ENCODE measurements at places on chromosomes 6 and 20.

GRCh38 chr6:170282512-170283158 is 8.2 kb downstream of the DLL1 start:
- no peak for DNase-seq

DNA sequence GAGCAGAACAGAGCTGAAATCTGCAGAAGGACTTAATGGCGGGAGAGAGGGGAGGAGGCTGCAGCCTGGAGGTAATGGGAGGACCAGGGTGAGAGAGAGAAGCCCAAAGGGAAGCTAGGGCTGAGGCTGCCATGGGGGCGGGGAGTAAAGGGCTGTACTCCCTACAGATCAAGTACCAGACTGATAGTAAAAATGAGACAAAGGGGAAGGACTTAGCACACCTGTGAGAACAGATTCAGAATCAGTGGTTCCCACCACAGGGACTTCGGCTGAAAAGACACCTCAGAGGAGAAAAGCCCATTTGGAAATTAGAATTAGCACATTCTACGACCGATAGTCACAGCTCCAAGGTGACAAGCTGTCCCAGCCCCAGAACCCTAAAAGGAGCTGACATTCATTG is 6.4 kb upstream of the TBXT start:
- DNase-seq, result no peak

GRCh38 chr20:3353646-3354045 is 53.8 kb downstream of the DNAAF9 start:
- DNase-seq, result no peak

DNA sequence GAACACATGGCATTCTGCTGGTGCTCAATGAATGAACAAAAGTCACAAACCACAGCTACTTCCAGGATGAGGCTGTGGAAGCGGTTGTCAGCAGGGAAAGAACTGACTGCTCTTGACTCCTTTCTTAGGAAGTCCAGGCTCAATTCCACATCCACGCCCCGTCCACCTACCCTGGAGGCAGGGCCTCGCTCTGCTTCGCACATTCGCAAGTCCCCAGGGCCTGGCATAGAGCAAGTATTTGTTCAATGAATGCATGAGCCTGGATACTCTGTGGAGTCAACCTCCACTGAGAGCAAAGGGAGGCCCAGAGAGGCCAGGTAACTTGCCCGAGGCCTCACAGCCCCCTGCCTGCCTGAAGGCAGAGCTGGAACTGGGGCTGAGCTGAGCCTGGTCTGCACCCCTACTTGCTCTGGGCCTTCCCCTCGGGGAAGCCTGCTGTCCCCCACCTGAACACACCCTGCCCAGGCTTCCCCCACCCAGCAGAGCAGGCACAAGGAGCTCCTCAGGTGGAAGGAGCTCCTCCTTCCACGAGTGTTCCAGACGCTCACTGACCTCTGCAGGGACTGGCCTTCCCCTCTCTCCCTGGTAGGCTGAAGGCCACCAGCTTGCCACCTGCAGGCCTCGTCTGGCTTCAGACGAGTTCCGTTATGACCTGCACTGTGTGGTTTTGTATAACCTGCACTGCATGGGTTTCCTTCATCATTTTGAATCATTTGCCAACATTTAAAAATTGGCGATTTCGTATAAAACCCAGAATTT is 119.3 kb upstream of the PTPN1 start:
- no peak for DNase-seq

DNA sequence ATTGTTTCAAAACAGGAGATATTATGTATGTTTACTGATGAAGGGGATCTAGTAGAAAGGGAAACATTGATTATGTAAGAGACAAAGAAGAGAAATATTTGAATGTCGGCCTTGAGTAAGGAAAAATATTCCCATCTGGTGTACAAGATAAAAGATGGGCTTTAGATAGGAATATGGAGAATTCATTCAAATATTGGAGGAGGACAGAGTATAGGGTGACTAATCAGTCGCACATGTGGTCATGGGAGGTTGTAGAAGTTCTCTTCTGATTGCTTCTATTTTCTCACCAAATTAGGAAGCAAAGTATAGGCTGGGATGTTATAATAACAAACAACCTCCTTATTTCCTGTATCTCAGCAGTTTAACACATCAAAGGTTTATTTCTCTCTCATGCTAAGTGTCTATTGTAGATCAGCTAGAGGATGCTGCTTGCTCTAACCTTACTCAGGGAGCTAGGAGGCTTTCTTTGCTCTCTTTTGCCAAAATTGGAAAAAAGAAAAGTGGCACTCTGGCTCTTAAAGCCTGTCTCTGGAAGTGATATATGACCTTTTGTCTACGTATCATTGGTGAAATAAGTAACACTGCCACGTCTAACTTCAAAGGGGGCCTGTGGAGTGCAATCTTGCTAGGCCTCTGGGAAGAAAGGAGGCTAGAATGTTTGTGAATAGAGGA is 1.2 kb upstream of the HDDC2 start:
- DNase-seq, result no peak

- DNase-seq, result no peak
Measured at GRCh38 chr20:62151225-62151624, 7.7 kb downstream of the SS18L1 start.

DNA sequence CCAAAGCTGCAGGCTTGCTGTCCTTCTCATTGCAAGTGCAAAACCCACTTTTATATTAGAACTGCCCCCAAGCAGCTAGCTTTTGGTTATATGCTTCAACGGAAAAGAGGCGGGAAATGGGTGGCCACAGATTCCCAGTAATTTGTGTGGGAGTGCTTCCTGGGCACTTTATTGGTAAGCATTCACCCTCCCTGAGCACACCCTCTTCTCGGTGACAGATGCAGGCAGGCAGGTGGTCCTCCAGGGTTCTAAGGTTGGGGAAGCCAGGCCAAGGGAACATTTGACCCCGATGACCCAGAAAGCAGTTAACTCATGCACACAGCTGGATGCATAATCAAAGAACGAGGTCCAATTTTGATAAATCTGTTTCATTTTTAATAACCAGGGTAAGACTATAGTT is 29.1 kb downstream of the PRDM1 start:
- no peak for DNase-seq

GRCh38 chr6:298233-299103 is 6.2 kb downstream of the DUSP22 start:
- no peak for DNase-seq

DNA sequence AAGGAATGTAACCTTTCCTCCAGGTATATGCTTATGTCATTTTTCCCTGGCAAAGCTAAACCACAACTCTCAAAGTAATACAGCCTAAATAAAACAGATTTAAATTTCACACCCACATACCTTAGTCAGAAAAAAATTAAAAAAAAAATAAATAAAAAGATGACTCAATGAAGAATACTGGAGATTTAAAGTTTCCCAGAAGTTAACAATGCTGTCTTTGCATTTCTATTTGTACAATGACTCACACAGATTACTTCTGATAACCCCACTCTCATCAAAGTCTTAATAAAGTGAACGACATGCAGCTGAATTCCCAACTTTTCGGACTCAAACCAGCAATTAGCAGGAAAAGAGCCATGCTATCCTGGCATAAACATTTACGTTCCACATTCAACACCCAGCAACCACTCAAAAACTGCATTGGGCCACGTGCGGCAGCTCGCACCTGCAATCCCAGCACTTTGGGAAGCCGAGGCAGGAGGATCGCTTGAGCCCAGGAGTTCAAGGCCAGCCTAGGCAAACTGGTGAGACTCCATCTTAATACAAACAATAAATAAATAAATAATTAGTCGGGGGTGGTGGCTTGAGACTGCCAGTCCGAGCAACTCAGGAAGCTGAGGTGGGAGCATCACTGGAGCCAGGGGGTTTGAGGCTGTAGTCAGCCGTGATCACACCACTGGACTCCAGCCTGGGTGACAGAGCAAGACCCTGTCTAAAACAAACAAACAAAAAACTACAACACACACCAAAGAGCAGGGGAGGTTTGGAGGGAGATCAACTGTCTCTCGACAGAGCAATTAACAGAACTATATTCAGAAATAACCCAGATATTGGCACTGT is 130.5 kb downstream of the WDR27 start:
- DNase-seq, result peak; percentile 52

GRCh38 chr6:103101267-103101666 is 1707.8 kb downstream of the GRIK2 start:
- DNase-seq, result no peak

- no peak for DNase-seq
Measured at GRCh38 chr6:78593898-78594667, 273.3 kb upstream of the IRAK1BP1 start.

GRCh38 chr6:101876431-101876830 is 482.9 kb downstream of the GRIK2 start:
- no peak for DNase-seq

DNA sequence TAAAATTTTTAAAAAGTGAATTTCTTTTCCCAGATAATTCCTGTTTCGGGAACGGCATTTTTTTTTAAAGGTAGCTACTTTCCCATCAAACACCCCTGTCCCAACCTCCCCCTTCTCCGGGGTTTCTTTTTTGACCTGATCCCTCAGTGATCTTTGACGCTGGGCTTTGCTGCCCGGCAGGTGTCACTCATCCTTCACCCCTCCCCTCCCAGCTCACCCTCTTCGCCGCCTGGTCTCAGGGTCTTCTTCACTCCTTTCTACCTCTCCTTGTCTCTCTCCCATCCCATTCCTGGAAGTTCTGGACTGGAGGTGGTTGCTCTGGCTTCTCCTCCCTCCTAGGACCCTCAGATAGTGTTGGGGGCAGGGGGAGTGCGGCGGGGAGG is 329 bp upstream of the GPR6 start:
- no peak for DNase-seq

- DNase-seq, result no peak
Measured at GRCh38 chr6:147758303-147758702, 249.8 kb downstream of the SAMD5 start.

DNA sequence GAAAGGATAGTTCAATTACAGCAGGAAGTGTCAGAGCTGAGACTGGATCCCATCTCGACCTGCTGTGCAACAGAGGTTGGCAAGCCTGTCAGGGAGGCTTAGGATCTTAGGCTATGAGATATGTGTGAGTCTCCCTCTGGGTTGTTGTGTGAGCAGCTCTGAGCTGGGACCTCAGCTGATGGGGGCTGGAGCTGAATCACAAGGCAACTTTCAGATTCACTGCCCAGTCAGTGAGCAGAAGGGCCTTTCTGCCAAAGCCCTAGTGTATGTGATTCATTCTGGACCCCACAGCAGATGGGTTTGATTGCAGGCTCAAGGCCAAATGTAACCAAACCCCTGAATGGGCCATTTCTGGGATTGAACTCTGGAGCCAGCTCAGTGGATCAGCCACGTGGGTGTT is 4.5 kb downstream of the PI3 start:
- no peak for DNase-seq

DNA sequence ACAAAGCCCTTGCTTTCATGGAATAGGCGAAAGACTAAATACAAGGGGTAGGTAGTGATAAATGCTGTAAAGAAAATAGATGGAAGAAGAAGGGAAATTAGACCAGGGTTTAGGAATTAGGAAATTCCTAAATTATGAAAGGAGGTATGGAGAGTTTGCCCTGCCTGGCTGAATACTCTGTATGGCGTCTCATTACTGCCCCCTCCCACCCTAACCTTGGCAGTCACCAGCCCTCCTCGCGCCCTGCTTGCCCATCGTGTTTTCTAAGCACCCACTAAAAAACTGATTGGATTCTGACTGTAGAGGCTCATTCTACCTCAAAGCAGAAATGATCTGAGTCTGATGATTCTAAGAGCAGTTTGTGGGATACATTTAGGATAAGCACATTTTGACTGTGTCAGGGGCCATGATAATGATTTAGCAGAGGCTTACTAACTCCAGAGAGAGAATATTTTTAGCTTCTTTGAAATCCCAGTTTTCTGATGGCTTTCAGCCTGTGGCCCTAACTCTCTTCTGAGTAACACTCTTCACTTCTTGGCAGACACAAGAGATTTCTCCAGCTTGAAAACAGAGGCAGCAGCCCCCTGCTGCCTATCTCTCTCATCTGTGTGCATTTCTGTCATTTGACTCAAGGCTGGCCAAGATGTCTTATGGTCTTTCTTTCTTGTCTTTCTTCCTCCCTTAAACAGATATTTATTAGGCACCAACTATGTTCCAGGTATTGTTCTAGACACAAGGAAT is 1.4 kb upstream of the CHD6 start:
- no peak for DNase-seq

GRCh38 chr6:168583126-168583525 is 142.1 kb downstream of the SMOC2 start:
- DNase-seq, result no peak
